ENCODE measurements at places on chromosomes 11 and 22. TPM values are rescaled to one million over a fixed set of nuclear protein-coding genes. Genes with fewer than 3 reads are reported as not detected.

DNA sequence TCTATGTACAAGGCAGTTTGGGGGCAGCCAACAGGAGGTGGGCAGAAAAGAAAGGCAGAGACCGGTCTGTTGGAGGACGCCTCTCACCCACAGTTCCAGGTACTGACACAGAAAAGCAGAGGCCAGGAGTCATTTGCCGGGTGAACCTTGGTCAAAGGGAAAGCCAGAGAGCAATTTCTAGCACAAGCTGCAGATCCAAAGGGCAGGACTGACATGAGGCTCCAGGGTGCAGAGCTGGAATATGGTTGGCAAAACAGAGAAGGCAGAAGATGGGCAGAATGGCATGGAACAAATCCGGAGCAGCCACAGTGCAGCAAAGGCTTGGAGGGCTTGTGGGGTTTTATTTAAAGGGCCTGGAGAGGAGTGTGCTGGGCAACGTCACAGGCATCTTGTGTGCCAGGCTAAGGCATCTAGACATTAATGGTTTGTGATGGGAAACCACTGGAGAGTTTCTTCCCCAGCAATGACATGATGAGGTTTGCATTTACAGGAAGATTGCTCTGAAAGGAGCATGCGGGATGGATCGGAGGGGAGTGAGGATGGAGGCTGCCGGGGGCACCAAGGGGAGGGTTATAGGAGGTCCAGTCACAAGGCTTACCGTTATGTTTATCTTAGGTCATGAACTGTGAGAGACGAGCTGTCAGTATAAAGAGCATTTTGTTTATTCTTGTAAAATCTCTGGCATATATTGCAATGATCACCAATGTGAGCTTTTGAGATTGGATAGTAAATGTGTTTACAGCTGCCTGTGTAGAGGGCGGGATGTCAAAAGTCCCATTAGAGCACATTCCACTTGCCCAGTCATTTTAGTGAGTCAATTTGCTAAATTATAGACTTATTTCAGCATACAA is 5.7 kb upstream of the MMP20 start:
- no peak for DNase-seq

DNA sequence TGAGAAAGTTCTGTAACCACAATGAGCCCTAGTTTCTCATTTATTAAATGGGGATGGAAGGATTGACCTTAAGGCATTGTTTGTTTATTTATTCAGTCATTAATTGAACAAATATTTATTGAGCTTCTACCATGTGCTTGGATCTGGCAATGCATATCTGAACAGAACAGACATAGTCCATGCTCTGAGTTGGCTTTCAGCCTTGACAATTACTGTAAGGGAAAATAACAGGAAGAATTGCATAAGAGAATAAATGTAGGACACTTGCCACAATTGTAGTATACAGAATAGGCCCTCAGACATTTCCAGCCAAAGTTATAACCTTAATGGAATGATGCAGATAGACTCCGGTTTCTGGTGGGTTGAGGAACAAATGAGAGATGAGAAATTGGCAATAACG is 160.5 kb upstream of the TTC12 start:
- no peak for DNase-seq

GRCh38 chr11:43788421-43788820 is 92.2 kb upstream of the ALKBH3 start:
- DNase-seq = no peak

GRCh38 chr11:126284829-126285228 is 1.9 kb downstream of the TIRAP start:
- no peak for DNase-seq

DNA sequence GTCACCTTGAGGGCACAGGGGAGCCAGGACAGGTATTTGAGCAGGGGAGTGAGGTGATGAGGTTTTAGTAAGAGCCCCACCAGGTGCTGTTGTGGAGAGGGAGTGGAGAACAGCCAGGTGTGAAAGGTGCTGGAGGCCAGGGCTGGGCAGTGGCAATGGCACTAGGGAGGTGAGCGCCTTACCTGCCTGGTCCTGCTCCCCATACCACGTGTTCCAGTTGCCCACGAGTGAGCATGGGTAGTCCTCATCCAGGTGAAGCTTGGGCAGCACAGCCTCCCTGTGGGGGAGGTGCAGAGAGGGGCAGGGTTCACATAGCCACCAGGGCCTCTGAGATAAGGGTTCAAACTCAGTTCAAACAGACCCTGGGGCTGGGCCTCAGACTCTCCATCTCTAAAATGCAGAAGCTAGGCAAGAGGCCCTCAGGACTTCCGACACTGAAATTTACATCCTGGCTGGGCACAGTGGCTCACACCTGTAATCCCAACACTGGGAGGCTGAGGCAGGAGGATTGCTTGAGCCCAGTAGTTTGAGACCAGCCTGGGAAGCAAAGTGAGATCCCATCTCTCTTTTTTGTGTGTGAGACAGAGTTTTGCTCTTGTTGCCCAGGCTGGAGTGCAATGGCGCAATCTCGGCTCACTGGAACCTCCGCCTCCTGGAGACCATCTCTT is 11.8 kb downstream of the NIPSNAP1 start:
- no peak for DNase-seq

- peak; percentile 58 for DNase-seq
Measured at GRCh38 chr11:119722281-119722794, 6.7 kb downstream of the NECTIN1 start.

DNA sequence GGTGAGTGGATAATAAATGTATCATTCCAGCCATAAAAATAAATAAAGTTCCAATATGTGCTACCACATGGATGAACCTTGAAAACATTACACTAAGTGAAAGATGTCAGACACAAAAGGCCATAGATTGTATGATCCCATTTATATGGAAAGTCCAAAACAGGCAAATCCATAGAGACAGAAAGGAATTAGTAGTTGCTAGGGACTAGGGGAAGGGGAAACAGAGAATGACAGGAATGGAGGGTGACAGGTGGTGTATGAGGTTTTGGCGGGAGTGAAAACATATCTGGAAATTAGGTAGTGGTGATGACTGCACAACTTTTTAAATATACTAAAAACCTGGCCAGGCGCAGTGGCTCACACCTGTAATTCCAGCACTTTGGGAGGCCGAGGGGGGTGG is 15.2 kb upstream of the CARD10 start:
- DNase-seq = no peak

GRCh38 chr11:134727204-134727603 is 315.2 kb upstream of the B3GAT1 start:
- DNase-seq = no peak

DNA sequence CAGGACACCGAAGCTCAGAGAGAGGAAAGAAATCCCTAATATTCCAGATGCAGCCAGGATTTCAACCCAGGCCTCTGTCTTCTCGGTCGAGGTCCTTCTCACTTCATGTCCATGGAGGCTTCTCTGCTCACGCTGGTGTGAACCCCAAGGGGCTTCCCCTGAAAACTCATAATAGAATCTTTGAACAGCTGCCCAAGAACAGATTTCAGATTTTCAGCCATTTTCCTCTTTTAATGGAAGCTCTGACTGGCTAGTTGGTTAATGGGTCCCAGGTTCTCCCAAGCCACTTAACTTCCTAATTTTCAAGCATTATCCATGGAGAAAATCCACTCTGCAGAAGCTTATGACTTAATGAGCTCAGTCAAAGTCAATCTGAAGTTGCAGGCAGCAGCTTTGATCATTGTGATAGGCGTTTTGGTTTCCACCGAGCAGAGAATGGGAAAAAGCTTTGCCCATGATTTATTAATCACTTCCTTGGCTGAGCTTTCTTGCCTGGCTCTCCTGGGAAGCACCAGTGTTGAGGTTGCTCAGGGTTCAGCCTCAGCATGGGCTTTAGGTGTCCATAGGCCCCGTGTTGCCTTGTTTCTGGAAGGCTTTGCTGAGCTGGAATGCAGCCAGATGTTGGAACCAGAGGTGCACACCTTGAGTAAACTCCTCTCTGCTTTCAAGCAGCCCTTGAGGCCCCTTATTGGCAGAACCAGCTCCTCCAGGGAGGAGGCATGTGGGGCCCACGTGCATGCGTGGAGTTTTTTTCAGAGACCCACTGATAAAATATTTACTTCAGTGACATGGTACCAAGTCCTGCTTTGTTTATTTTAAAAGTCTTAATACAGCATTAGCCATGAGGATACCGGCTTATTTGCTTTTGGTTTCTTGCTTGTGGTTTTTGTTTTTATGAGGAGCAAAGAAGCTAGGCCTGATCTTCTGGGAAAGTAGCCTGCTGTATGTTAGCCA is 25.5 kb downstream of the LDLRAD3 start:
- no peak for DNase-seq

GRCh38 chr11:134819041-134819440 is 407.0 kb upstream of the B3GAT1 start:
- DNase-seq = peak; percentile 73

Gene FLRT1
- not detected for total RNA-seq

- DNase-seq = peak; percentile 84
Measured at GRCh38 chr22:37018815-37019308, 385 bp downstream of the TST start.

Gene YDJC
- 15.7 TPM for total RNA-seq

Gene CCDC83
- total RNA-seq = not detected

DNA sequence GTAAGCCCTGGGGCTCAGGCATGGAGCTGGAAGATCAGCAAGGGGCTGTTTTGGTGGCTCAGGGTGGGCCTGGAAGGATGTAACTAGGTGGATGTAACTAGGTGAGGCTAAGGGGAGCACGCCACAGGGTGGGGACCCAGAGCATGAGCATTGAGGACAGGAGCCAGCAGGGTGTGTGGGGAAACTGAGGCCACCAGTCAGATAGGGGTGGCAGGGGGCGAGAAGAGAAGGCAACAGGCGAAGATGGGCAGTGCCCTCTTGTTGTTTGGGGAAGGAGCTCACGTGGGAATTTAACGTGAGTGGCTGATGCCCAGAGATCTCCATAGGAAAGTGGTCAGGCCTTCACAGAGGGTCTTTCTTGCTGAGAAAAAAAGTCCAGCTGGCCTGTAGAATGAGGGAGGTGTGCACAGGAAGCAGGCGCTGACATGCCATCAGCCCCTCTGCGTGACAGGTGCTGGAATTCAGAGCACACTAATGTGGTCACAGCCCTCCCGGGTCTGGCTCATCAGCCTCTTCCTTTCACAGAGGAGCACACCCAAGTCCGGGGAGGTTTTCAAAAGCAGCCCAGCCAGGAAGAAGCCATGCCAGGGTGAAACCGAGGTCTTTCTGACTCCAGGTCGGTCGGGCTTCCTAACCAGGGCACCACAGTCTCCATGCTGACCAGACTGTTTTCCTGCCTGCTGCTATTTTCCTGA is 54.6 kb upstream of the PAX6 start:
- no peak for DNase-seq

DNA sequence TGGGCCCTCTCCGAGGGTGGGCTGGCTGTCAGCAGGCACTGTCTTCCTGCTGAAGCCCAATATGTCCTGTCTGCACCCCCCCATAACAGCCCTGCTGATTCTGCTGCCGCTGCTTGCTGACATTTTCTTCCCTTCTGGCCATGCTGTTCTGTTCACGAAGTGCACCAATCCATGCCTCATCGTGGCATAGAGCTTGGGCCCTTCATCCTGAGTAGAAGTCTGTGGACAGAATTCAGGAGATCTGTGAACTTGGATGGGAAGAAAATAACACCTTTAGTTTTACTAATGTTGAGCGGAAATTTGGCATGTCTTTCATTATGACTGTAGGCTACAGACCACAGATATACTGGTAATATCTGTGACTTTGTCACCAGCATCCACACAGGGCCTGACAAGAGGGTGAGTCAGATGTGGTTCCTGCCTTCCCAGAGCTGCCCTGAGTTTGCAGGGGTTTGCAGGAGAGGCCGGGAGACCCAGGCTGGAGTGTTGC is 14.1 kb upstream of the KIAA0930 start:
- DNase-seq = no peak

Gene TTC17
- 140 TPM for total RNA-seq

- DNase-seq = no peak
Measured at GRCh38 chr22:23392420-23393121, 187.5 kb downstream of the IGLL1 start.

DNA sequence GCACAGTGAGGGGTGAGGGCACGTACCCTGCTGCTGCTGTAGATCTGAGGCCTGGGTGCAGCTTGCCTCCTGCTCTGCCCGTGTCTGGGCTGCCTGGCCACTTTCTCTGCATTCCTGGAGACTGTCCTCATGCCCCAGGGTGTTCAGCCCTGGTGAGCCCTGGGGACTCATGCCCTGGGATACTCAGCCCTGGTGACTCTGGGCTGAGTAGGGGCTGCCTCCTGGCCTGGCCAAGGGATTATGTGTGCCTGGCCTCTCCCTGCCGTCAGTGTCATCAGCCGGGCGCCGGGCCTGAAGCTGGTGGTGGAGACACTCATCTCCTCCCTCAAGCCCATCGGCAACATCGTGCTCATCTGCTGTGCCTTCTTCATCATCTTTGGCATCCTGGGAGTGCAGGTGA is 94.7 kb downstream of the CACNA1I start:
- no peak for DNase-seq

Gene RBMXL2
- not detected for total RNA-seq

DNA sequence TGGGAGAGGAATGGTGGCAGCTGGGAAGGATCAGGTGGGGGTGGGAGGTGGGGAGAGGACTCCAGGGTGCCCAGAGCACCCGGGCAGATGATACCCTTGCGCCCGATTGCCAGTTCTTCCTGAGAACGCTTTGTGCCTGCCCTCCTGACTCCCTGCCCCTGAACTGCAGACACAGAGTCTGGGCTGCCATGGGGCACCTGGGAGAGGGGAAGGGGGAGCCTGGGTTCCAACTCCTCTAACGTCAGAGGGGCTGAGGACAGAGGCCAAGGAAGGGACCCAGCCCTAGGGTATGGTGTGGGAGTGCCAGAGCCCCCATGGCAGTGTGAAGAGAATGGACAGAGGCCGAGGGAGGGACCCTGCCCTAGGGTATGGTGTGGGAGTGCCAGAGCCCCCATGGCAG is 920 bp upstream of the KCNK7 start:
- DNase-seq = no peak

GRCh38 chr22:37098976-37099591 is 10.4 kb downstream of the TMPRSS6 start:
- peak; percentile 79 for DNase-seq

GRCh38 chr11:6544921-6545850 is 48.1 kb downstream of the DNHD1 start:
- peak; percentile 45 for DNase-seq

Gene OR51F1
- total RNA-seq = not detected

- DNase-seq = no peak
Measured at GRCh38 chr11:80118073-80118472, 677.2 kb upstream of the TENM4 start.

DNA sequence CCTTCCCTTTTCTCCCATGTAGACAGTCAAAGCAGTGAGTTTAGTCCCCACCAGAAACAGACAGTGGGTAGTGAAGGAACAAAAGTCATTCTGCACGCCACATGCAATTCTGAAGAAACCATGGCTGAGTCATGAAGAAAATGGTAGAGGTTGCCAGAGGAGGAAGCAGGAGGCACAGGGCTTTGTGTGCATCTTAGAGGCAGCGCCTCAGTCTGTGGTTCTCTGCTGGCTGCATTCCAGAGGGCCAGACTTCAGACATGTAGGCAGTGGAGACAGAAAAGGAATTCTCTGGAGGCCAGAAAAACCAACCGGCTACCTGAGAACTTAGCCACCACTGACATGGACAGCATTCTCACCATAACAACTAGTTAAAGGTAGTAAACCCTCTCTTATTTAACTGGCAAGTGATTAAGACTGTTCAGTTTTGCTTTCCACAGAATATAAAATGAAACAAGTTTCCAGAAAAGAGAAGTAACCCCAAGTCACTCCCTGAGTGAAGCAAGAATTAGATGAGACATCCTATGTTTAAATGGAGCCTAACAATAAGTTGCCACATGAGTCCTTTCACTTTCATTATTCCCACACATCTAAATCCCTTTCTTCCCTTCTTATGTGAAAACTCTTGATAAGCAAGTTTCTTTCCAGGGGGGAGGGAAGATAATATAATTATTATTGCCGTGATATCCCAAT is 556.1 kb downstream of the SOX6 start:
- DNase-seq = no peak

Gene LRRC4C
- 0.27 TPM for total RNA-seq

Gene LRRC55
- total RNA-seq = 0.04 TPM

- no peak for DNase-seq
Measured at GRCh38 chr11:32671051-32671450, 87.4 kb downstream of the EIF3M start.
